ENCODE measurements at places on chromosomes 2 and 18.

- no peak for DNase-seq
These were observed 106.2 kb downstream of the CYRIA start for GRCh38 chr2:16559278-16560067.

- no peak for DNase-seq
These were observed 70.6 kb downstream of the DAW1 start for GRCh38 chr2:227942021-227942420.

DNA sequence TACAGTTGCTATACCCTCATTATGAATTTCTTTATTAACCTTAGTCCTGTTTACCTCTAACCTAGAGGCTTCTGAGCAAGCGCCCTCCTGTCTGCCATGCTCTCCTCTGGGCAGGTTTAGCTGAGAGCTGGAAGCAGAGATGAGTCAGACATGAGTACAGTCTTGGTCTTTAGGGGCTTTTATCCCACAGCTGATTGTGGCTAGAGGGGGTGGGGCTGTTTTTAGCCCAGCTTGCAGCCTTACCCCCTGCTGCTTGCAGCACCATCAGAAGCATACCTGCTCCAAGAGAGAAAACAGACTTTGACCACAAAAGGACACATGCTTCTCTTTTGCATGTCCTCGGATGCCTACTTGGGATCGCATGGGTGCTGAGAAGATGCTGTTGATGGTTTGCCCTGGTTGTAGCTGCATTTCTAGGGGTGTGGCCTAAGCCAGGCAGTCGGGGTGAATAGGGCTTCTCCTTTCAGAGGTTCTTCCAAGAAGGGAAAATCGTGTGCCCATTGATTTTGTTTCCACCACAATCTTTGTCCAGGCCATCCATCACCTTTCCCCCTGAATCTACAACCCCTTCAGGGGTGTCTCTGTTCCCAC is 115.0 kb upstream of the LGALSL start:
- no peak for DNase-seq

- DNase-seq: peak; percentile 23
These were observed 221.3 kb upstream of the ITGA4 start for GRCh38 chr2:181235683-181236459.

GRCh38 chr18:39188278-39188677 is 1622.7 kb upstream of the CELF4 start:
- DNase-seq: no peak

DNA sequence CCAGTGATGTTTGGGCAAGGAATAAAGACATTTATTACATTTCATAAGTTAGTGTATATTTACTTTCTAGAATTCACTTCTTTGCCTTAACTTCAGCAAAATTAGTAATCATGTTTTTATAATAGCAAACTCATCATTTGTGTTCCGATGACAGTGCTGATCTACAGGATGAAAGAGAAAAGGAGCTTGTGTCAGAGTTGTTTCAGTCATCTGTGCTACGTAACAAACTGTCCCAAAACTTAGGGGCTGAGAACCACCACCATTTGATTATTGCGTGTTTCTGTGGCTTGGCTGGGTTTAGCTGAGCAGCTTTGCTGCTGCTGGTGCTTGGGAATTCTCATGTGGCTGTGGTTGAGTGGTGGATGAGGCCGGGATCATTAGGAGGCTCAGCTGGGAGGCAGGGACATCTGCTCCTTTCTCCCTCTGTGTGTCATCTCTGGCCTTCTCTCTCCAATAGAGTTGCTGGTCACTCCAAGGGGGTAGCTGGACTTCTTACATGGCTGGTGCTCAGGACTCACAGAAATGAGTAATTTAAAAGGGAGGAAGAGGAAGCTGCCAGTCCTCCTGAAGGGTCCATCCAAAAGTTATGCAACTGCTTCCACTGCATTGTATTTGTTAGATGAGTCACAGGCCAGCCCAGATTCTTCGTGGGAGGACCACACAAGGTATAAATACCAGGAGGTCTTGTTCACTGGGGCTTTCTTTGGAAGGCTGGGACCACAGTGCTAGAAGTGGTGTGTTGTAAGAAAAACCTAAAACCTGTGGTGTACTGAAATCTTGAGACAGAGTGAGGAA is 43.4 kb upstream of the HAAO start:
- peak; percentile 90 for DNase-seq

DNA sequence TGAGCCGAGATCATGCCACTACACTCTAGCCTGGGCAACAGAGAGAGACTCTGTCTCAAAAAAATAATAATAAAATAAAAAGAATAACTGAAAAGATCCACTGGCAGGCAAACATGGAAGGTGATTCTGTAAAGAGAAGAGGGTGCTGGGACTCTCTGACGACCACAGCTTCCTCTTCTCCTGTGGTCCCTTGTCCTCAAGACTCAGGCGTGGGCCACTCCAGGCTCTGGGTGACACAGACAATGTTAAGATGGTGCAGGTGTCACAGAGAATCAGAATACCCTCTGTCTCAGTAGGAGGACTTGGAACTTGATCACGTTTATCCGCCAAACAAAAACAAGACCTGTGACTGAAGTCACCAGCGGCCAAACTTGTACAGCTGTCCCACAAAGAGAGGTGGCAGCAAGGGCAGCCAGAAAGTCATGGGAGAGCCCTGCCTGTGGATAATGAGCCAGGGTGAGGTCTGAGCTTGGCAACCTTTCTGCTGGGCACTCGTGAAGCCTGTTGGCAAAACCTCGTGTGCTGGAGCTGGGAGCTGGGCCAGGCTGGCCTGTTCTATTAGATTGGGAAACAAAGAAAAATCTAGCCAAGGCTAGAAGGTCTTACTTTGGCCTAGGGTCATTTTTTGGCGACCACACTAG is 76.4 kb upstream of the ITGA6 start:
- peak; percentile 16 for DNase-seq

DNA sequence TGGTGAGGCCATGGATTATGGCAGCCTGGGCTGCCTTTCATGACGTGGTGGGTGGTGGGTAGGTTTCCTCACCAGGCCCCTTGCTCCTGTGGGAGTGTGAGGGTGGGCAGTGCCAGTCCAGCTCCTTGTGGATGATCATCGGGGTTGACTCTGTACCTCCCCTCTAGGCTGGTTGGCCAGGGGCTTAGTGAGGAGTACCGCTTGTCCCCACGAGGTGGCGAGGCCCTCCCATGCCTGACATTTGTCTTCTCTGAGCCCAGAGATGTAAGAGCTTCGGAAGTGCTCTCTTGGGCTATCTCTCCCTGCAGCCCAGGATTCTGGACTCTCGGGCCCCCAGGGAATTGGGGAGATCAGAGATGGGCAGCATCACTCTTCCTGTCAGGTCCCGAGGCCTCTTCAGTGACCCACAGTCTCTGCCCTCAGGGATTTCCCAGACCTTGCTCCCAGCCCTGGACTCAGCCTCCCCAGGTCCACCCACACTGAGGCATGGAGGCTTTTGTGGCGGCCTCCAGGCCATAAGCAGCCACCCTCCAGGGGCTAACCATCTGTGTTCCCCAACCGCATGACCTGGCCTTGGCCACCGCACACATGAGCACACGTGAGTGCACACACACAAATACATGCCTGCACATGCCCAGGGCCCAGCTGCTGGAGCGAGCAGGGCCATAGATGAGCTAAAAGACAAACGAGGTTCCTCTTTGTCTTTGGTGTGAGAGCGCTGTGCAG is 6.5 kb downstream of the SPR start:
- DNase-seq: peak; percentile 71

DNA sequence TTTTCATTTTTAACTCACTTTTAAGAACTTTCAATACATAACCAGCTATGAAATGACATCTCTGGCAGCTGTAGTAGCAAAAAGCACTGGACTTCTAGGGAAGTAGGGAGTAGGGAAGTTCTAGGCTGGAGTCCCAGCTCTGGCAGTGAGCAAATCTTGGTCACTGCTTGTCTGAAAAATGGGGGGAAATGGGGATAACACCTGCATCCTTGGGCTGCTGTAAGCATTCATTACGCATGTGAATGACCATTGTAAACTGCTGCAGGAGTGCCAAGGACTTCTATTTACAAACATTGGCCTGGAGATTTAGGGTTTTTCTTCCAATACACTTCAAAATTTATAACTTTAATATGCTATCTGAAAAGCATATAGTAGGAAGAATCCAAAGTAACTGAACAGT is 972 bp upstream of the MPP4 start:
- DNase-seq: no peak

- DNase-seq: no peak
These were observed 121.4 kb upstream of the MGAT5 start for GRCh38 chr2:134132490-134132857.

GRCh38 chr2:71849607-71850305 is 297.9 kb downstream of the CYP26B1 start:
- DNase-seq: no peak

DNA sequence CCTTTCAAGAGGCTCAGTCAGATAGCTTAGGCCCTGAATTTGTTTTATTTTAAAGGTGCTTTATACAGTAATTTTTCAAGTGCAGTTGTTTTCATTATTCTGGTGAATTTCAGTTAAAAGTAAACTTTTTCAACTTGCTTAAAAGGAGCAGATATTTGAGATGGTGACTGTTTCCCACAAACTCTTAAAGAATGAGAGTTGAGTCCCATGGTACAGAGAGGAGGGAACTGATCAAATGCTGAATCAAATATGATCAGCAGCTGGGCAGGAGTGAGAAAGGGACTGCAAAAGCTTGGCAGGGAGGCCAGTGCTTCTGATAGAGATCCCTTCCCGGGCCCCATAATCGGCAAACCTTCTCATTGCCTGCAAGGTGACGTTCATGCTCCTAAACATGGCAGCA is 91.2 kb downstream of the KCNS3 start:
- DNase-seq: no peak

- DNase-seq: no peak
These were observed 308.1 kb downstream of the GBX2 start for GRCh38 chr2:235860111-235860510.

DNA sequence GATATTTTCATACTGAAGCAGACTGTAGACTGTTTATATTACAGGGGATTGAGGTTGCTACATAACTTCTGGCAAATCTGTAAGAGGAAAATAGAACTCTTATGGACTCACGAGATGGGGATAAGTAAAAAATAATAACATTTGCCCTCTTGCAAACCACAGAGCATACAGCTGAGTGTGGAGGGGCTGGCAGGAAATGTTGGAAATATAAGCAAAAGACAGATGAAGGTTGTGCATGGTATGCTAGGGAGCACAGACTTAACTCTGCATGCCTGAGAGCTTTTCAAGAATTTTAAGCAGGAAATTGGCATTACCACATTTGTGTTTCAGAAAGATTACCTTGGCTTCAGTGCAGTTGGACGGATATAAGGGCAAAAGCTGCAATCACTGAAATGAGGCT is 411.1 kb downstream of the RAD51AP2 start:
- no peak for DNase-seq

GRCh38 chr2:79994161-79994560 is 310.4 kb downstream of the LRRTM1 start:
- no peak for DNase-seq

- DNase-seq: no peak
These were observed 295.5 kb upstream of the LYPD1 start for GRCh38 chr2:132965460-132965859.

GRCh38 chr2:191569025-191569424 is 108.9 kb upstream of the NABP1 start:
- DNase-seq: no peak

DNA sequence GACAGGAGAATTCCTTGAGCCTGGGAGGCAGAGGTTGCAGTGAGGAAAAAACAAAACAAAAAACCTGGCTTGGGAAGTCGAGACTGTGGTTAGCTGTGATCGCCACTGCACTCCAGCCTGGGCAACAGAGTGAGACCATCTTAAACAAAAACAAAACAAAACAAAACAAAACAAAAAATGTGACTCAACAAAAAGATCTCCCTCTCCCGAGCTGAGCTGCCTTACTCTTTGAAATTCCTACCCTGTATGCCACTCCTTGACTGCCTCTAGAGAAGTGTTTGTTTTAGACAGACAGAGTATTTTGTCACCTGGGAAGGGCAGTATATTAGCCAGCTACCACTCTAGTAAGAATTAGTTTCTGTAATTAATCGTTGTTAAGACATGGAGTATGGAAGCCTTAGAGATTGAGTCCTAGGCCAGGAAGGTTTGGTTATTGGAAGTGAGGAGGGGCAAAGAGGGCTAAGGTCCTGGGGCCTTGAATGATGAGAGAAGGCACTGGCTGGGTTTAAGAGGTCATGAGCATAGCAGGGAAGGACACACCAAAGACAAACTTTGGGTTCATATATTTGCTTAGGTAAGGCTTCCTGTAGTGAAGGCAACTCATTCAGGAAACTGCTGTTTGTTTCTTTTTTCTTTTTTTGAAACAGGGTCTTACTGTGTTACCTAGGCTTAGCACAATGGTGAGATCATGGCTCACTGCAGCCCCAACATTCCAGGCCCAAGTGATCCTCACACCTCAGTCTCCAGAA is 56.0 kb downstream of the HAUS1 start:
- no peak for DNase-seq

GRCh38 chr2:30649278-30649677 is 158.0 kb downstream of the CAPN13 start:
- DNase-seq: no peak

- no peak for DNase-seq
These were observed 142.1 kb downstream of the ARHGAP28 start for GRCh38 chr18:6871566-6871965.

- DNase-seq: no peak
These were observed 93.2 kb upstream of the CBLN2 start for GRCh38 chr18:72637299-72637698.

DNA sequence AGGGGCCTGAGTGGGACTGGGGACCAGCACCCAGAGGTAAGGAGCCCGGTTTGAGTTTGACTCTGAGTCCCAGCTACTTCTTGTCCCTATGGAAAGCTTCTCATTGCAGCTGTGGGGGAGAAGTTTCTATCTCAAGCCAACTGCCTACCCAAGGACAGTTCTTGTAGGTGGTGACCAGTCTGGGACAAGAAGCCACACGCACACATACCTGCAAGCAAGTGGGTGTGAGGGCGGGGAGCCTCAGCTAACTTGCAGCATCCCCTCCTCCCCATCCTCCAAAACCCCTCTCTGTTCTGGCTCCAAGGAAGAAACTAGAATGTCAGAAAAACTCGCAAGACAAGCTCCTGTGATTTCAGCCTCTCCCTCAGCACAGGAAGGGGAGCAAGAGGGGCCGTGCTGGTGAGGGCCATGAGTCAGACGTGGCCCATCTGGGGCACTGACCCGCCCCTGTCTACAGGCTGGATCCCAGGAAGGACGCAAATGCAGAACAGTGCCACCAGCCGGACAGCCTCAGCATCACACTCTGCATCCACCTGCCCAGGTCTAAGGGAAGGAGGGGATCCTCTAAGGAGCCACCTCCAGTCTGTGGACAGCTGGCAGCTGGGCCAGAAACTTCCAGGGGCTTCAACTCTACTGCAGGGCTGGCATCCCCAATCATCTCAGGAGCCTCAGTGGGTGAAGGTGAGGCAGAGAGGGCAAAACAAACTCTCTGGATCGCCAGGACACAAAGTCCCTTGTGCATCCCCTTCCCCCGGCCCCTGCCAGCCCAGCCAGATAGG is 103.4 kb downstream of the TNS1 start:
- no peak for DNase-seq

DNA sequence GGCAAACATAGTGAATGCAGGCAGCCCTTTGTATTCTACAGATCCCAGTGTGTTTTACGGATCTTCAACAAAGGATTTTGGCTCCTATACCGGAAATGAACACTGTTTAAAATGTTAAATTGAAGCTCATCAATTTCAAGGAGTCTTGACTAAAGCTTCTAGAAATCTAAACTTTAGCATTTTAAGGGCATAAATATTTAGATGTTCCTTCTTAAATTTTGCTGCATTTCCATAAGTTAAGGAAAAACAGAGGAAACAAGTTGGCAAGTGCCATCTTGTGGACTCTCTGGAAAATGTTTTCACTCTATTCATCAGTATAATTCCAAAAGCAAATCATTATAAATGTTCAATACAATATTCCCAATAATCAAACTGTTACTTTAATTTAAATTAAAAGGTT is 19.6 kb downstream of the CHN1 start:
- DNase-seq: peak; percentile 9

Measured in inflammatory macrophage treated with lipopolysaccharide for 1 hour (primary cell).